ENCODE measurements at places on chromosomes 12 and 14.

- DNase-seq = no peak
Observed at GRCh38 chr14:86013641-86014040, 483.7 kb downstream of the FLRT2 start.

- DNase-seq = no peak
Observed at GRCh38 chr12:31205054-31205453, 120.9 kb downstream of the SINHCAF start.

DNA sequence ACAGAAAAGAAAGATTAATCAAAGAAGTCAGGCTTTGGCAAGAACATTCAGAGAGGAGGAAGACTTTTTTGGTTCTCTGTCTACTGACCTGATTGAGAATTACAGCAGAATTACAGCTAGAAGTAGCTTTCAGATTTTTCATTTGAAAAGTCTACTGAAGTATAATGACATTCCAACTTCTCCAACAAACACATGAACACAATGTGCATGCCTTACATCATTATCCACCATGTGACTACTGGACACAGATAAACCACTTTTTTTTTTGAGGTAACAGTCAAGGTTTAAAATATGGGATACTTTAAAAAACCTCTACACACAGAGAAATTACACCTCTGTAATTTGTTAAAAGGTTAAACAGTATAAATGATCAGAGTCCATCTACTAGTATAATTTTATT, 12.3 kb downstream of the BTBD7 start:
- no peak for DNase-seq

DNA sequence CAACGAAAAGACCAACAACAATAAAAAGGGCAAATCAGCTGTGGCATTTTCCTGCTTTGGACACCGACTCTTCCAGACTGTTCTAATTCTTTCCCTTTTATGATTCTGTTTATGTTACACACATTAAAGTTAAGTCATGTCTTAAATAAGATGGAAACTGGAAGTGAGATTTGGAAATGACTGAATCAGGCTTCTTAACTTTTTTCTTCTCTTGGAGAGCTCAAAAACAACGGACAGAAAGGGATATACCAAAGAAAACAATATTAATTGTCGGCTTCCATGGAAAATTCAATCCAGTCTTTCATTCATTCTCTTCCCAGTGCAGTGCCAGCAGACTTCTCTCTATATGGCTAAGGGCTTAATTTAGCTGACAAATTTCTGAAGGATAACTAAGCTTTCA, 214.9 kb upstream of the DDHD1 start:
- DNase-seq = no peak

DNA sequence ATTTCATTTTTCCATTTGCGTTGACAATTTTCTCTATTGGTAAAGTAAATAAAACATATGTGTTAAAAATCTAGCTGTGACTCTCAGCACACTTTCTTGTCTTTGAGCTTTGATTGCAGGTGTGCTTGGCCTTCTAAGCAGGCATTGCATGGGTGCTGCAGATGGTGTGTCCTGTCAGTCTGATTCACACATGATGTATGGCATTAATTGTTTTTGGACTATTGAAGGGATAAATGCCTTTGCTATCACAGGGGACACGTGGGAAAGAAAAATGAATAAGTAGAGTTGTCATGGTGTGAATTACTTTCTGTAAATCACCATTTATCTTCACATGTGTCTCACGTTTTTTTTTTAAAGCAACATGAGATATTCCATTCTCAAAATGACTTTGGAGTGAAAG, 211.3 kb upstream of the NAV3 start:
- DNase-seq = no peak

DNA sequence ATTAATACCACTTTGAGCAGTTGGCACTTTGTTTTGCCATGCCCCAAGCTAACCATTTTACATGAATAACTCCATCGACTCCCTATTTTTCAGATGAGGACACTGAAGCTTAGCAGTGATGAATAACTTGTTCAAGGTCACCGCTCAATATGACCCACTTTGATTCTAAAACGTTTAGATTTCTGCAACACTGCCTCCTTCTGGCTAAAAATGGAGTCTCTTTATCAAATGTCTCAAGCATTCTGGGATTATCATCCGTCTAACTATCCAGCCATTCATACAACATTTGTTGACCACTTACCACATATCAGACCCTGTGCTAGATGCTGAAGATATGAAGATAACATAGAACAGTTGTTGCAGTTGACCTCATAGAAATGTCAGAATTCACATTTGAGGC, 298.0 kb downstream of the PPFIA2 start:
- no peak for DNase-seq

GRCh38 chr14:58281969-58282368, 16.4 kb upstream of the ARID4A start:
- no peak for DNase-seq

DNA sequence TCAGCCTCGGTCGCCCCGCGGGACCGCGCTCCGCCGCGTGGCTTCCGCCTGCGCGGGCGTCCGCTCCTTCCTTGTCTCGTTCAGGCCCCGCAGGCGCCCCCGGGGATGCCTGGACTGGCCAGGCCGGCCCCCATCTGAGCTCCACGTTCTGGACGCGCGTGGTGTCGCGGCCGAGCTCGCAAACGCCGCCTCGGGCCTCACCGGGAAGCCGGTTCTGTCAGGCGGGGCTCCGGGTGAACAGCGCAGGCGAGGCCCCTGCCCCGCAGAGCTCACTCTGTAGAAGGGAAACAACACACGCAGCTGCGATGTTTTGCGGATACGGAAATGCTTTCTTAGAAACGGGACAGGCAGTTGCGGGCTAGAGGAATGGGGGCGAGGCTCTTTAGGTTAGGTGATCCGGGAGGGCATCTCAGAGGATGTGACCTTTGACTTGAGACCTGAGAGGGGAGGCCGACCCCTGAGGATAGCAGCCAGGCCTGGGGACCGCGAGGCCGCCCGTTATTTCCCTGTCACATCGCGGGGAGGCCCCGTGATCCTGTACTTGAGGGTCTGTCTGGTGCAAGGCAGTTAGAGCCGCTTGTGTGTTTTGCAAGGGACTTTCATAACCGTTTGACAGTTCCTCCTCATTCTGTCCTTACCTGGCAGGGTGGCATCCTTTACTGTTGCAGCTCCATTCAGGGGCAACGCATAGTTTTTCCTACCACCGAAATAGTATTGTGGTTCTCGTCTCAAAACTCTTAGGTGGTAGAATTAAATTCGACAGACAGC, 584 bp downstream of the VRK1 start:
- DNase-seq = peak; percentile 27

- no peak for DNase-seq
Observed at GRCh38 chr12:54075974-54076373, 22.3 kb downstream of the HOXC4 start.

- DNase-seq = no peak
Observed at GRCh38 chr14:33940561-33941011, 10.3 kb downstream of the EGLN3 start.

GRCh38 chr12:11658791-11659190, 9.3 kb downstream of the ETV6 start:
- no peak for DNase-seq

- no peak for DNase-seq
Observed at GRCh38 chr14:59427653-59428580, 37.3 kb downstream of the GPR135 start.

DNA sequence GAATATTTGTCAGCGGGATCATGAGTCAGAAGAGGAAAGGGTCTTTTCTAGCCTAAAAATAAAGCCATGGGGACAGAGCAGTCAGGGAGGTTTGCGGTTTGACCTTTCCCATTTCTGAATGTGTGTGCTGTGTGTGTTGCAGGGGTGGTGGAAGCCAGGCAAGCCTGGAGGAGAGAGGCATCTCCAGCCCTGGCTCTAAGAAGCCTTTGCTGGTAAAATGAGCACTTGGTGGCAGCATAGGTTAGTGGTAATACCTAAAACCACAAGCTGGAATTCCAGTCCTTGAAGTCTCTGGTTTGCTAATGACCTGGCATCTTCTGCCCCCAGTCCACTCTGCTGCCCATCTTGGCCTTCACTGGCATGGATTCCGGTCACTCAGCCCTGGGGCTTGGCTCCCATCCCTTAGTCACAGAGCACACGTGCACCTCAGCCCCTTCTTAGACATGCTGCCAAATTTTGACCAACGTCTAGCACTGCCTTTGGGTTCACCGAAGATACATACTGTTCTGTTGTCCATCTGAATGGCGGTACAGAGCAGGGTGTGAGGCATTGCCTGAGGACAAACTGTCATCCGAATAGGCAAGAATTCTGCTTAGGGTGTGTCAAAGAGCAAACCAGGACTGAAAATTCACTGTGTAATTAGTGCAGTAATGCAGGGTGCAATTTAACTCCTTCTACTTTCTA, 52.7 kb downstream of the KCNA5 start:
- DNase-seq = no peak

DNA sequence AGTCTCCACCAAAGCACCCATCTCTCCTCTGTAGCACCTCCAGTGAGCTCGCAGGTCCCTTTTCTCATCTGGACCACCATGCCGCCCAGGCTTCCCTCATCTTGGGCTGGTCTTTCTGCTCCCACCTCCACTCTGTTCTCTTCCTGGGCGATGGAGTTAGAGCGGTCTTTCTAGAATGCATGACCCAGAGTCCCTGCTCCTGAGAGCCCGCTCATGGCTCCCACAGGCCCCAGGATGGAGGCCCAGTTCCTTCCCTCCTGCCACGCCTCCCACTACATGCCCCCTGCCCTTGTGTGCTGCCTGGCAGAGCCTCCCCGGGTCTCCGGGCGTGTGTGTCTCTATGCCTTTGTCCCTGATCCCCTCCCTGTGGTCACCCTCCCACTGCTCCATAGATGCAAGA, 100.7 kb upstream of the RTL1 start:
- no peak for DNase-seq

DNA sequence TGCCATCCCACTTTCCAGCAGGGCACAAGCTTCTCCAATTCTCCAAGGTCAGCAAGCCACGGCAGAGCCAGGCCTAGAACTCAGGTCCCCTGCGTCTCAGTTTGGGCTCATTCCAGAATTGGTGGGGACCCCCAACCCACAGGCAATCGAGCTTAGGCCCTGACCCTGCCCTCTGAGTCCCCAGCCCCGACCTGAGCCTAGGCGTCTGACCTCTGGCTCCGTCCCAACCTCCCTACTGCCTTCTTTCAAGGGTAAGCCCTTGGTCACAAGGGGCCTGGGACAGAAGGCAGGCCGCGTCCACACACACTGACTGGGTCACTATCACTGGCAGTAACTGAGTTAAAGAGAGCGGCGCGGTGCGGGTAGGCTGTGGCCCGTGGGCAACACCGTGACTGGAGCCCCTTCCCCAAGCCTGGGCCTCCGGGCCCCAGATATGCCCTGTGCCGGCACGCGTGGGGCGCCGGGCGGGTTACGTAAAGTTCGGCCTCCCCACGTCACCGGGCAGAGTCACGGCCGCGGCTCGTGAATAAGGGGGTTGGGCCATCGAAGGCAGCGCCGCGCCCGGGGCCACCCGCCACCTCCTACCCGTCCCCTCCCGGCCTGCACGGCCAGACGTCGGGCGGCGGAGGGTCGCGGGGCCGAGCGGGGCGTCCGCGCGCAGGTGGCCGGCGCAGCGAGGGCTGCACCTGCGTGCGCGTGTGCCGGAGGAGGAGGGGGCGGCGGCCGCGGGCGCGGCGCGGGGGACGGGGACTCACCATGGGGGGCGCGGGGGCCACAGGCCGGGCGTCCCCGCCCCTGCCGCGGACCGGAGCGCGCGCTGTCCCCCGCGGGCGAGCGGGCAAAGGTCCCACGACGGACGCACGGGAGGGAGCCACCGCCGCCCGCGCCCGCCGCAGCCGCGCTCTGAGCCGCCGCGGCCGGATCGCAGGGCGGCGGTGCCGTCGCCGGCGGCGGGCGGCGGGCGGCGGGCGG, 516 bp downstream of the ANKRD9 start:
- peak; percentile 50 for DNase-seq

GRCh38 chr14:53249059-53249458, 95.9 kb upstream of the DDHD1 start:
- DNase-seq = no peak

DNA sequence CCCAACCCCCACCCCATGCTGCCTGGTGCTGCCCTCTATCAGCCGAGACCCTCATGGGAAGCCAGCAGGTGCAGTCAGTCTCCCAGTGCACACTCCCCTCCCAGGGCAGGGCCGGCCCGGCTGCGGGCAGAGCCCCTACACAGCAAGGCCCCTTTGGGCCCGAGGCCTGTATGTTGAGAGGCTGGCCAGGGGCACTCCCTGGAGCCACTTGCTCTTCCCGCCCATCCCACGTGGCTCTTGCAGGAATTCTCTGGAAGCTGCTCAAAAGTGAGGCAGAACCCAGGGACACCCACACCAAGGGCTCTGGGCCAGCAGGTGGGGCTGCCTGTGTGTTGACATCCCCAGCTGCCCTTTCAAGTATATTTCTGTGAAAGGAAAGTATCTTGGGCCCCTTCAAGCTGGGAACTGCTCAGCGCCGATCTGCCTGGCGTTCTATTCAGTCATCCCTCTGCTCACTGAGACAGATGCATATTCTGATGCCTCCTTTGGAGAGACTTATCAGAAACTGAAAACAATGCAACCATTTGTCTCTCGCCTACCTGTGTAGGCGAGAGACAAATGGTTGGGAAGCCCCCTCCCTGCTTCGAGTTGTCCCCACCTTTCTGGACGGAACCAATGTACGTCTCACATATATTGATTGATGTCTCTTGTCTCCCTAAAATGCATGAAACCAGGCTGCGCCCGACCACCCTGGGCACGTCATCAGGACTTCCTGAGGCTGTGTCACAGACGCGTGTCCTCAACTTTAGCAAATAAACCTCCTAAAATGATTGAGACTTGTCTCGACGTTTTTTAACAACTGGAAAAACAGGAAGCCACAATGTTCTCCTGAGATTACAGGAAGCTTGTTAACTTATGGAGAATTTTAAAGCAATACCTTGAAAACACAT, 6.0 kb downstream of the GPR132 start:
- peak; percentile 61 for DNase-seq

DNA sequence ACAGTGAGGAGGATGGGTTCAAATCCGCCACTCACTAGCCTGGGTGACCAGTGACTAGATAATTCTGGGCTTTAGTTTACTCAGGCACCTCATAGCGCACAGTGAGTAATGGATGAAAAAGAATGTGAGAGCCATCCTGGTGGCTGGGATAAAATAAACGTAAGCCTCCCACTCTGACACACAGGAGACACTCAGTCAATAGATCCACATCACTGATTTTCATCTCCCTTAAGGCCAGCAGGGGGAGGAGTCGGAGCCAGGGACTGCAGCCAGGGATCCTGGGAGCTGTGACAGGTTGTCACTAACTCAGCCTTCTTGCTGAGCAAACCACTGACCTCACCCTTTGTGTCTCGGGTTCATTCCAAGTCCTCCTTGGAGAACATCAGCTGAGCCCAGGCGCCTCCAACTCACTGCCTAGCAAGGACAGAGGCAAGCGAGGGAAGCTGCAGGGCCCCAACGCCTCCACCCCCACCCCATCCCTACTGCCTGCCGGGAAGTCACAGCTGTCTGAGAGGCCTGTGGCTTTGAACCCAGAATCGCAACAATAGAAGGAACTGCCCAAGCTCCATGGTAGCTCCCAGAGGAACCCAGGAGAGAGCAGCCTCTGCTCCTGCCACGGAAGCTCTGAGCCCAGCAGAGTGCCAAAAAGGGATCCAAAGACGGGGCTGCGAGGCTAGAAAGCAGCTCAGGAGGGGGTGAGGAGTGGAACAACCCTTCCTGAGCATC, 30.7 kb downstream of the PXN start:
- DNase-seq = no peak

Data from CD4-positive, alpha-beta T cell treated with Interleukin-12 subunit alpha and Interleukin-12 subunit beta, for 1 hour (primary cell).